ENCODE measurements at places on chromosomes 7 and 10.

DNA sequence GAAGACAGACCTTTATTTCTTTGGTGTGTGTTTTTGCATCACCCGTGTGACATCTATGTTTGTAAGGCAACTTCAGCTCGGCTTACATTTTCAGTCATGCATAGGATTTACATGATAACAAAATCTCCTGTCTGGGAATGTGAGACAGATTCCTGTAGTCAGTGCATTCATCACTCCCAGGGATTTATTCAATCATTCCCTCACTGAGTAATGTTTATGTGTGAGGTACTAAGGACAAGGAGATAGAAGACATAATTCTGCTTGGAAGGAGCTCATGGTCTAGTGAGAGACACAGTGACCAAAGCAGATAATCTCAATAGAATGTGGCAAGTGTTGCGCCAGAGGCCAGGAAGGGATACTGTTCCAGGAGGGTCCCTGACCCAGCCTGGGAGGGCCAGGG, 35.2 kb upstream of the BMPER start:
- peak; percentile 8 for DNase-seq

DNA sequence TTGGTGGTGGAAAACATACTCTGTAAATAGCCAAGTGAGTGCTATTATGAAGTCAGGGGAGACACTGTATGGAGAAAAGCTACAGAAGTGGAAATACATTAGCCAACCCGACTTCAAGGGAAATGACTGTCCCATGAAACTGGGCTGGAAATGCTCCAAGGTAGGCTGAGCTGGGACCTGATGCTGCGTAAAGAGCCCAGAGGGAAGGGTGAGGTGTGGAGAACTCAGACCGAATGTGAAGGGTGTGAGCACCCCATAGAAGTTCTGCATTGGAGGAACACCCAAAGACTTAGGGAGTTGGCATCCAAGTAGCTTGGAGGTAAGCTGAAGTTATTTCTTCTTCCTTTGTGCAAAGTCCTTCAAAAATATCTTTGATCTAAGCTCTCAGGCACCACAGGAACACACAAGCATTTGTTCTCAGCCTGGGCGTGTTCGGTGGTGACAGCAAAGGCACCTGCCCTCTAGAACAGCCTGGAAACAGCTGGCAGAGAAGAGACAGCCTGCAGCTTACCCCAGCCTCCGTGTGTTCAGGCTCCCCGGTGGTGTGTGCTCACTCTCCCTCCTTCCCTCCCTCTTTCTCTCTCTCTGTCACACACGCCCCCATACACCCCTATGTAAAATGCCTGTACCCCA, 19.1 kb upstream of the GJD4 start:
- DNase-seq = no peak

GRCh38 chr10:75195035-75195763, 15.4 kb upstream of the VDAC2 start:
- DNase-seq = peak; percentile 71

- DNase-seq = no peak
These were observed 17.5 kb upstream of the LFNG start for GRCh38 chr7:2501947-2502646.

Data from iris pigment epithelial cell (primary cell).